Activated CD4-positive, CD25-positive, alpha-beta regulatory T cell (primary cell): ENCODE measurements at places on chromosomes 2 and 18.

DNA sequence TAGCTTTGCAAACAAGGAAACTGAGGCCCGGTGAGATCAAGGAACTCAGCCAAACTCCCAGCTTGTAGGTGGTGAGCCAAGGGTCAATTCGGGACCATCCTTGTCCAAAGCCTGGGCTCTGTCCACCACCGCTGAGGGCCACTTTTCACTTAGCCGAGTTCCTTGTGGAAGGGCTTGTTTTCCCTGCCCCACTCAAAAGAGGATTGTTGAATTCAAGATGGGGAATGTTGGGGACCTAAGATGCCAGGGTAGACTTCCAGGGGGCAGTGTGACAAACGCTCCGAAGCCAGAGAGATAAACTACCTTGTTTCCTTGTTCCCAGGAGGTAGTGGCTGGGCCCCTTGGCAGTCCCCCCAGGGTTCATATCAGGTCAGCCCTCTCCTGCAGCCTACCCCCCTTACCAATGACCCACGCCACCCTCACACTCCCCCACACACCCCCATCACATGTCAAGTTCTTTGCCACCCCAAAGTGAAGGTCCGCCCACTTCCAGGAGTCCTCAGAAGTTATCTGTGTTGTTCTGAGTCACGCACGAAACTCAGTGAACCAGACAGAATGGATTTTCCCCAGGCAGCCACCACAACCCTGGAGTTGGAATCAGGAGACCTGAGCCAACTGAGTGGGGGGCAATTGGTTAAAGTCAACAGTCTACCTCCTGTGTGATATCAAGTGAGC lies 10.3 kb upstream of the ATOH8 start:
- DNase-seq = no peak

- no peak for DNase-seq
Measured at GRCh38 chr2:219500135-219500534, 1.4 kb downstream of the GMPPA start.

- DNase-seq = no peak
Measured at GRCh38 chr2:164657129-164657528, 35.8 kb upstream of the GRB14 start.

- no peak for DNase-seq
Measured at GRCh38 chr2:106280722-106281446, 86.8 kb upstream of the UXS1 start.

- DNase-seq = no peak
Measured at GRCh38 chr18:58362027-58362575, 266.8 kb downstream of the ALPK2 start.

DNA sequence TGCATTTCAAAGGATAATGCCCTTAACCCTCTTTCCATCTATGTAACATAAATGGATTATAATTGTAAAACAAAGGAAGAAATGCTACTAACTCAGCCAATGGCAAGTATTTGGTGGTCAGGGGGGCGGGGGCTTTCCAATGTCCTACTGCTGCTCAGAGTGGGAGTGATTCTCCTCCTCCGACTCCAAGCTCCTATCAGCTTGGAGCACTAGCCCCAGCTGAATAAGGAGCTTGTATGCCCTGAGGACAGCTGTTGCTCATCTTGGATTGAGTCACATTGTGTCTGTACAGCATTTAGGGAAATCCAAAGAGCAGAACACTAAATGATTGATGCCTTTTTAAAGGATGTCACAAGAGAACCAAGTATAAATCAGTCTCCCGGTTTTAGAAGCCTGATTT lies 105.6 kb upstream of the ZNF521 start:
- no peak for DNase-seq

DNA sequence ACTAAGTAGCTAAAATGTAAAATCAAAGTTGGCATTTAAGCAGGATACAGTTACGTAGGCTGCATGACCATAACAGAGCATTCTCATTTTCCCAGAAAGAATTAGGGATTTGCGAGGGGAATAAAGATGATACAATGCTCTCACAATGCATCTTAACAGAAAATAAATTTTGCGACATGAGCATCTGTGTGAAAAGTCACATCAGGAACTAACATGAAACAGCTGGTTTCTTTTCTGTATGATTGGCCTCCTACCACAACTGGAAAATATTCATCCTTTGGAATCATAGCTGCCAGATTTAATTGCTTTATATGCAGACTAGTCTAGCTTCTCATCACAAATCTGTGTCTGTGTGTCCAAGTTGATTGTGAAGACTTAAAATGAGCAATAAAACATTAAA lies 66.0 kb downstream of the KCTD18 start:
- DNase-seq = no peak

DNA sequence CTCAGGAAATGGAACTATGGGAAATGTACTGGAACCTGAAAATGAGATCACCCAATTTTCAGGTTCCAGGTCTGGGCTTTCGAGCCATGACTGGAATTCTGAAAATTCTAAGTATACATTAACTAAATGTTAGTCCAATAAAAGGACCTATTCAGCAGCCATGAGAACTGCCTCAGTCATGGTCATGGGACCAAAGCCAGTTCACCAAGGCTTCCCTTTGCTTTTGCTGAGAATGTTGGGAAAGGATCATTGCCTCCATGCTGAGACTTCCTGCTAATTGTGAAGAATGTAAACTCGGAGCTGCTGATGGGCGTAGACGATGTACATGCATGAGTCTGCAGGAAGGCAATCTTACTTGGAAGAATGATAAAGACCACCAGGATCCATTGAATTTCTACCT lies 624.4 kb upstream of the SOX11 start:
- DNase-seq = no peak

GRCh38 chr2:139836769-139837168 lies 1056.6 kb upstream of the NXPH2 start:
- no peak for DNase-seq

- no peak for DNase-seq
Measured at GRCh38 chr2:69376403-69376802, 10.6 kb downstream of the GFPT1 start.
